ENCODE measurements at places on chromosomes 3 and 15.

- no peak overlapping the region for H3K27ac ChIP-seq
- no peaks in the 10 kb centered on the region for H3K36me3 ChIP-seq
- no peak overlapping the region for H3K4me3 ChIP-seq
- no peak for DNase-seq
Observed at GRCh38 chr3:29329986-29330890, 49.4 kb downstream of the RBMS3 start.

DNA sequence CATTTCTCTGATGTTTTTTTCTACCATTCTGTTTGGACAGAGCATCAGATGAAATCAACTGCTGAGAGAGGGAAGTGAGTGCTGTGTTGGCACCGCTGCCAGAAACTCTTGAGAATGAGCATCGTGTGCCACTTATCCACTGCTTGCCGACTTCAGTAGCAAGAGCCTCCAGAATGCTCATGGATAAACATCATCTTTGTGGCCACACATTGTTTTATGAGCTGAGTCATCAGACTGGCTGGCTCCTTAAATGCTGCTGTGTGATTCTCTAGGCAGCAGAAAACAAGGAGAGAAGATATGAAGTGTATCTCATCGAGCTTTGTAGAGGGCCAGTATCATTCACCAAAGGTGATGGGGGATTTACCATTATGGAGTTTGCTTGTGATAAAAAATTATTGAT lies 3.4 kb upstream of the DOCK3 start:
- no peak for DNase-seq
- no peak overlapping the region for H3K27ac ChIP-seq
- H3K4me3 ChIP-seq, result no peak overlapping the region
- peaks cover 69% of the 10 kb centered on the region for H3K27me3 ChIP-seq

GRCh38 chr3:37772773-37773354 lies 88.8 kb upstream of the CTDSPL start:
- no peak overlapping the region for H3K4me3 ChIP-seq
- H3K27ac ChIP-seq, result no peak overlapping the region
- H3K4me1 ChIP-seq, result no peaks in the 10 kb centered on the region

DNA sequence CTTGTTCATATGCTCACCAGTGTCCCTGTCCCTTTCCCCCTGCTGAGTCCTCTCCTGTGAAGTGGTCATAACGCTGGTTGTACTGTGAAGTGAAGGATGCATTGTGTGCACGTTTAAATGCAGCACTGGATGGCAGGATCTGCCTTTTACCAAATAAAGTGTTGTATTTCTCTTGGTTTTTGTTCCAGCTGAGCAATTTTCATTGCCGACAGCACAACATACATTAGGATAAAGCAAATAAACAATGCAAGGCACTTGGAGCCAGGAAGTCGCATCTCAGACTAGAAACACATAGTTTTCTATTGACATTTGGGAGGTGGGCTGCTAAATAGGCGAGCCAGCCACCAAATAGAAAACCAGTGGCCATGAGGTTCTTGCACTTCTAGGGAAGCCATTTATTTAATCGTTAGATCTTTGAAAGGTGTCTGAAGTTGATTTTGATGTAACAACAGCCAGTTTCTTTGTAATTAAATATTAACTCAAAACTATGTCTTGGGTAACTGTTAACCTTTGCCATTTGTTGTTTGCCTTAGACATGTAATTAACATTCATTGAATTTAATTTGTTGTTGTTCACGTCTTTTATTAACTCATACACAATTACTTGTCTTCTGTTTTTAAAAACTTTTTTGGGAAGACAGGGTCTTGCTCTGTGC lies 185.3 kb downstream of the FNDC3B start:
- H3K36me3 ChIP-seq, result no peaks in the 10 kb centered on the region
- DNase-seq, result no peak
- no peak overlapping the region for H3K4me3 ChIP-seq
- H3K27ac ChIP-seq, result no peak overlapping the region
- no peaks in the 10 kb centered on the region for H3K27me3 ChIP-seq
- no peaks in the 10 kb centered on the region for H3K4me1 ChIP-seq

GRCh38 chr3:14863333-14864100 lies 44.8 kb downstream of the FGD5 start:
- no peaks in the 10 kb centered on the region for H3K36me3 ChIP-seq
- no peaks in the 10 kb centered on the region for H3K4me1 ChIP-seq
- no peak overlapping the region for H3K4me3 ChIP-seq
- no peak overlapping the region for H3K27ac ChIP-seq

DNA sequence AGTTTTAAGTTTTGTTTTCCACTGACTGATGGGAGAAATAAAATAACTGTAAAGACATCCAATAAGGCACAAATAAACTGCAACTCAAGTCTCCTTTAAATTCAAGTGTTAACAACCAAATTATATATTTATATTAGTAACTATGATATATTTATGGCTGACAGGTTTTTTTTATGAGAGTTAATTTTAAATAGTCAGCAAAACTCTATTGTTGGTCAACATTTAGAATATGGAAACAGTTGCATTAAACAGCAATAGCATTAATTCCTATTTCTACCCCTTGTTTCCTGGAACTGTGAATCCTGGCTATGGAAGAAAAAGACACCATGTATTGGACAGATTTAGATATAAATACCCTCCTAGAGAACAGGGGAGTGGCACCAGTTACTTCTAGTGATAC lies 16.5 kb upstream of the DIPK2A start:
- H3K27me3 ChIP-seq, result peaks cover 5% of the 10 kb centered on the region
- no peak for DNase-seq
- no peaks in the 10 kb centered on the region for H3K36me3 ChIP-seq
- no peak overlapping the region for H3K27ac ChIP-seq

DNA sequence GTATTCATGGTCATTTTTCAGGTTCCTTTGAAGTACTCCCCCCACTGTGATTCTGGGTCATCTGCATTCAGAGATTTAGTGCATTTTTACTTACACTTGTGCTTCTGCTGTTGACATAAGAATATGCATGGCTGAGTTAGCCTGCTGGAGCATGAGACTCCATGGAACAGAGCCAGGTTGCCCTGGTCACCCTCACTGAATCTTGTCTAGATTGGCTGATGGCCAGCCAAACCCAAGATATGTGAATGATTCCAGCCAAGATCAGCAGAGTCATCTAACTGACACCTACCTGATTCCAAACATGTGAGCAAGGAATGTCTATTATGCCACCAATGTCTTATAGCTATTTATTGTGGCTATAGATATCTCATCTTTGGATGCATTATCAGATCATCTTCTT lies 25.1 kb downstream of the DTWD1 start:
- H3K27me3 ChIP-seq, result no peaks in the 10 kb centered on the region
- no peaks in the 10 kb centered on the region for H3K4me1 ChIP-seq
- H3K27ac ChIP-seq, result no peak overlapping the region
- no peak for DNase-seq

- H3K4me1 ChIP-seq, result peaks cover 4% of the 10 kb centered on the region
- H3K36me3 ChIP-seq, result peaks cover 38% of the 10 kb centered on the region
- no peaks in the 10 kb centered on the region for H3K27me3 ChIP-seq
Observed at GRCh38 chr15:74635228-74635627, 19.6 kb downstream of the CLK3 start.

DNA sequence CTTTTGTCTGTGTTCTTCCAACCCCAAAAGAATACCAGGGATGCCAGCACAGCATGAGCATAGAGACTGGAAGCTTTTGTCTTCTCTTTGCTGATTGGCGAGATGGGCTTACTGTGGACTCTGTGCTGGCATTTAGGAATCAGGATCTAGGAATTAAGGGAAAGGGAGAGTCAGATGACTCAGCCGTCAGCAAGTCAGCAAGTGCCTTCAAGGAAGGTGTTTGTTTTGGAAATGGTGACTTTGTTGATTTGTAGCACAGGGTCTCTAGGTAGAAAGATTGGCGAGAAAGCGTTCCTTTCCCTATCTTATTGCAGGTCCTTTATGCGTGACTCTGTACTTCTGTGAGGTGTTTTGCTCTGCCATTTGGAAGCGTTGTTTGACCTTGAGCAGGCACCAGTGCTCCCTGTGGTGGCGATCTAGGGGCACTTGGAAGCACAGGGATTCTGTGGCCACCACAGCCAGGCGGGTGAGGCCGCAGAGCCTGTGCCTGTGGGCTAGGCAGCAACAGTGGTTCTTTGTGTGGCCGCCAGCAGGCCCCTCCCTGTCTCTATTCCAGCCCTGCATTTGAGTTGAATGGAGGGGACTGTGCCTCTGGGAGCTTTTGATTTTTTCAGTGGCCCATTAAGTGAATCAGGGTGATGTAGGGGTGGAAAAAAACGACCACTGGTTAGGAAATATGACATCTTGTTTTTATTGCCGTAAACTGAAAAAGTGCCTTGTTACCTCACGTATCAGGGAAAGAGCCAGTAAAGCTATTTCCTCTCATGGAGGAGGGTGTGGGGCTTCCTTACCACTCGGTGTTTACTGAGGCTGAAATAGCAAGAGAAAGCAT lies 19.0 kb downstream of the FAN1 start:
- H3K27me3 ChIP-seq, result no peaks in the 10 kb centered on the region
- H3K4me3 ChIP-seq, result no peak overlapping the region
- no peak for DNase-seq

- peaks cover 8% of the 10 kb centered on the region for H3K36me3 ChIP-seq
- H3K4me1 ChIP-seq, result peaks cover 3% of the 10 kb centered on the region
- no peak for DNase-seq
- H3K27ac ChIP-seq, result no peak overlapping the region
- H3K4me3 ChIP-seq, result no peak overlapping the region
Observed at GRCh38 chr15:59315914-59316451, 56.7 kb downstream of the MYO1E start.

- no peaks in the 10 kb centered on the region for H3K27me3 ChIP-seq
- no peak overlapping the region for H3K27ac ChIP-seq
- DNase-seq, result no peak
- peaks cover 40% of the 10 kb centered on the region for H3K4me1 ChIP-seq
Observed at GRCh38 chr3:81758275-81758674, 3.2 kb downstream of the GBE1 start.

- H3K27me3 ChIP-seq, result no peaks in the 10 kb centered on the region
- no peak overlapping the region for H3K27ac ChIP-seq
- H3K36me3 ChIP-seq, result peaks cover 28% of the 10 kb centered on the region
- no peaks in the 10 kb centered on the region for H3K4me1 ChIP-seq
- no peak overlapping the region for H3K4me3 ChIP-seq
Observed at GRCh38 chr3:130686833-130687232, 59.8 kb downstream of the PIK3R4 start.

- no peak overlapping the region for H3K27ac ChIP-seq
- no peak for DNase-seq
- no peak overlapping the region for H3K4me3 ChIP-seq
- H3K36me3 ChIP-seq, result peaks cover 21% of the 10 kb centered on the region
- no peaks in the 10 kb centered on the region for H3K27me3 ChIP-seq
Observed at GRCh38 chr3:170002231-170002630, 35.6 kb upstream of the GPR160 start.

DNA sequence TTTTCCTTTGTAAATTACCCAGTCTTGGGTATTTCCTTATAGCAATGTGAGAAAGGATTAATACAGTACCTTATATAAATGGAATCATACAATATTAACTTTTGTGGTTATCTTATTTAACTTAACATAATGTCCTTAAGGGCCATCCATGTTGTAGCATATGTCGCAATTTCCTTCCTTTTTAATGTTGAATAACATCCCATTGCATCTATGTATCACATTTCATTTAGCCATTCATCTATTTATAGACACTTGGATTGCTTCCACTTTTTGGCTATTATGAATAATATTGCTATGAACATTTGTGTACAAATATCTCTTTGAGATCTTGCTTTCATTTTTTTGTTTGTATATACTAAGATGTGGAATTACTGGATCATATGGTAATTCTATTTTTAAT lies 342.2 kb downstream of the PDCD6IP start:
- no peak overlapping the region for H3K27ac ChIP-seq
- DNase-seq, result no peak
- no peaks in the 10 kb centered on the region for H3K27me3 ChIP-seq
- no peaks in the 10 kb centered on the region for H3K36me3 ChIP-seq
- no peaks in the 10 kb centered on the region for H3K4me1 ChIP-seq
- H3K4me3 ChIP-seq, result no peak overlapping the region

DNA sequence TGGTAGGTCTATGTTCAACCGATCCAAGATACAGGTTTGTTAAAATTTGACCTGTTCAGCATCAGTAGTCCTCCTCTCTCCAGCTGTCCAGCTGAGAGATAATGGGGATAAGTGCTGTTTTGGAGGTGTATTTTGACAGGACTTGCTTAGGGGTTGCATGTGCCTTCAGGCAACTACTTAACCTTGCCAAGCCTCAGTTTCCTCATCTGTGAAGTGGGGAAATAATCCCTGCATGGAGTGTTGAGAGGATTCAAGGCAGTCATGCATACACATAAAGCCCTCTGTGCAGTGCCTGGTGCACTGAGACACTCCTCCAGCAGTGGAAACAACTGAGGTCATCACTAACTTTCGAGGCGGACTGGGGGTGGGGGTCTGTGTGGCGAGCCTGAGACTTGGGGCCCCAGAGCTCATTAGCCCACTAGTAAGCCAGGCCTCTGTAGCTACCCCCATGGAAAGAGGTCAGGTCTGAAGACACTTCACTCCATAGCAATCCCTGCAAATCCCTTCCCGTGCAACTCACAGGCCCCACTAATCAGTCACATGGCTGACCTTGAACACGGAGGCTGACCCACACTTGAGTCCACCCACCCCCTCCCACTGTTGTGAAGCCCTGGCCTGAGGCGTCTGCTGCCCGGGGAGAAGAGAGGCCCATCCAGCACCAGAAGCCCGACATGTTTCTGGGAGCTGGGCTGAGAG lies 25.9 kb upstream of the SLC6A6 start:
- peaks cover 22% of the 10 kb centered on the region for H3K4me1 ChIP-seq
- no peaks in the 10 kb centered on the region for H3K36me3 ChIP-seq
- H3K27ac ChIP-seq, result peak overlapping the region; percentile 62
- DNase-seq, result no peak
- H3K4me3 ChIP-seq, result no peak overlapping the region

Measured in activated naive CD4-positive, alpha-beta T cell treated with anti-CD3 and anti-CD28 coated beads, Interleukin-2, amount 10 ng/mL, durations not matched to agents 7 days and 5 days (primary cell).